ENCODE measurements at places on chromosomes 2 and 18.

GRCh38 chr2:231139796-231140195 lies 15.0 kb upstream of the HTR2B start:
- no peak for DNase-seq

DNA sequence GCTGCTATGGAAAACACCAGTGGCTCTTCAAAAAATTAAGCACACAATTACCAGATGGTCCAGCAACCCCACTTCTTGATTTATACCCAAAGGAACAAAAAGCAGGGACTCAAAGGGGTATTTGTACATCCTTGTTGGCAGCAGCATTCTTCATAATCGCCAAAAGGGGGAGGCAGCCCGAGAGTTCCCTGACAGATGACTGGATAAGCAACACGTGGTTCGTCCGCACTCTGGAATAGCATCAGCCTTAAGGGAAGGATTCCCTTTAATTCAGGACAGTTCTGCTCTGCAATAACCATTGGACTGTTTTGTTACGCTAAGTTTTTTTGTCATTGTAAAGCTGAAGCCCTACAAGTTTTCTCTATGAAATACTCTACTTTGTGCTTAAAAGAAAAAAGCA lies 76.7 kb upstream of the TWIST2 start:
- DNase-seq: no peak

DNA sequence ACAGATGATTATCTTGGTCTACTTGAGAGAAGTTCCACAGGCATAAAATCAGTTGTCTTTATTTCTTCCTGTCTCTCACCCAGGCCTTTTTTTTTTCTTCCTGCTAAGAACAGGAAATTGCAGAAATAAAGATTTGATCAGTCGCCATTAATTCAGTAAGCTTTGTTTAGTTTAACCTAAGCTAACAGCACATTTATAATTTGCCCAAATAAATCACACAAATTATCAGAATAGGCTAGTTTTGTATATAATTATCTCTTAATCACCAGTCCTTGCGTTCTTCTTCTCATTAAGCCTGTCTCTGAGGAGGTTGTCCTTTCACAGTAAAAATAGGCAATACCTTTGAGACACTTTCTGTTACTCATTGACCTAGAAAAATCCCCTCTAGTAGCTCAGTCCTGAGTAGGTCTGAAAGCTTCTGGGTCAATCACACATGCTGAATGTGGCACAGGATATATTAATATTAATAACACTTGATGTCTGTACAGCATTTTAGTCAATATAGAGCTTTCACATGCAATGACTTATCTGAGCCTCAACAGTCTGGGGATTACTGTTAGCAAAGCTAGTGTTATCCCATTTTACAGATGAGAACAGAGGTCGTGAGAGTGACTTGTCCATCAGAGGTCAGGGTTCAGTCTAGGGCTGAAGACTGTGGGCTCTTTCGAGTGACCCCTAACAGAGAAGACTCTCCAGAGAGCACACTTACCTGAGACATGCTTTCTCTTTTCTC lies 11.2 kb upstream of the STK17B start:
- no peak for DNase-seq

DNA sequence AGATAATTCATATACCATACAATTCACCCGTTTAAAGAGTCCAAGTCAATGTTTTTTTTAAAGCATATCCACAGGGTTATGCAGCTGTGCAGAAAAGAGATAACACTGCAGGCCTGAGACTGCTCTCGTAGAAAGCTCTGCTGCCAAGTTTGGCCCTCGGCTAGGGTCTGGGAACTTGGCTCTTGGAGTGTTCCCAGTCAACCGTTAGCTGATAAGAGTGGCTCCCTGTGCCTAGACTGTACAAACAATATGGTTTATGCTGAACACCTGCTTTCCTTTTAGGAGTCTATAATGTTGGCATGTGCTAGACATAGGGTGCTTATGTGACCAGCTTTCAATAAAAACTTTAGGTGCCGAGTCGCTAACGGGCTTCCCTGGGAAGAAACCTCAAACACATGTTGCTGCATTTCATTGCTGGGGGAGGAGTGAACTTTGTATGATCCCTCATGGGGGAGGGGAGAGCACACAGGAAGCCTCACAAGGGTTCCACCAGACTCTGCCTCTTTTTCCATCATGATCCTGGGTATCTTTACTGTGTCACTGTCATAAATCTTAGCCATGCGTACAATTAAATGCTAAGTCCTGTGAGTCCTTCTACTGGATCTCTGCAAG lies 34.7 kb downstream of the RFX8 start:
- DNase-seq: no peak

GRCh38 chr2:183490914-183491313 lies 366.7 kb downstream of the NUP35 start:
- DNase-seq: no peak

DNA sequence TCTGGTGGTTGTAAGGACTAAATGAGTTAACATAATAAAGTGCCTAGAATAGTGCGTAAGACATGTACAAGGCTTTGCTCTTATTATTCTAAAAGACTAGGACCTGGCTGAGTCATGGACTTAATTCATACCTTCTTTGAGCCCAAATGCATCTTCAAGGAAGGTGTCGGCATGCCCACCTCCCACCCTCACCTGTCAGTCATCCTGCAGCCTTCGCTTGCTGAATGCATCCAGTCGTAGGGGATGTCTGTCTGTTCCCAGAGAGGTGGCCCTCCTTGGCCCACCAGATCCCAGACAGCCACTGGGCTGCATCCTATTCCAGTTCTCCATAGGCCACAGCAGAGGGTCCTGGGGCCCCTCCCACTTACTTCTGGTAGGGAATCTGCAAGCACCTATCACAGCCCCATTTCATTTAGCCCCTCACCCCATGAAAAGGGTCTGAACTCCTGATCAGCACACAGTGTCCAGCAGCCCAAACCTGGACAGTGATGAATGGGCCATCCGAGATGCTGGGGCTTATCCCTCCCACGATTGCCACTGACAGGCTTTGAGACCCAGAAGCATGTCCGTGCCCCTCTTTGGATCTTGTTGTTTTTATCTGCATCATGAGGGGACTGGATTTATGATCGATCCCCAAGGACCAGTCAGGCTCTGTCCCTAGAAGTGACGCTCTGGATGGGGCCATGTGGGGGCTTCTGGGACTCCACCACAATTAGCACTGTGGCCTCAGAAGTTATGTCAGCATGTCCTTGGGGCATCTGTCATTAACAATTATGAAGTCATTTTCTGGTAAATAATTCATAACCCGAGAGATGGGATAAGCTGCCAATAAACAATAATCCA lies 101.1 kb downstream of the KLHL29 start:
- no peak for DNase-seq

- DNase-seq: no peak
Observed at GRCh38 chr2:176844461-176844860, 368.1 kb upstream of the HNRNPA3 start.

- no peak for DNase-seq
Observed at GRCh38 chr2:196229013-196229412, 57.6 kb upstream of the STK17B start.

DNA sequence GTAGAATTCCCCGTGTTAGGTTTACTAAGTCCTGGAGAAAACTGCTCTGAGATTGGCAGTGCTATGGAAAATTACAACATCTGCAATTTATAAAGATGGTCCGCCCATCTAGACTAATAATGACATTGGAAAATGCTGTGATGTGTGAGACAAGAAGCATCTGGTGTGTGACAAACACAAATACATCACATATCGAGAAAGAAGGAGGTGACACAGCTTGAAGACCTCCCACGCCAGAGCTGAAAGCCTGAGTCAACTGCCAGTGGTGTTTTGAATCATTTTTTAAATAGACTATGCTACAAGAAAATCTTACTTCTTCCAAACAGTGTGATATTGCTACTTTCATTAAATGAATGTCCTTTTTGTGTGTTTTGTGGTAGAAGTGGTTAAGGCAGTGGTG lies 8.6 kb upstream of the ANO7 start:
- no peak for DNase-seq

DNA sequence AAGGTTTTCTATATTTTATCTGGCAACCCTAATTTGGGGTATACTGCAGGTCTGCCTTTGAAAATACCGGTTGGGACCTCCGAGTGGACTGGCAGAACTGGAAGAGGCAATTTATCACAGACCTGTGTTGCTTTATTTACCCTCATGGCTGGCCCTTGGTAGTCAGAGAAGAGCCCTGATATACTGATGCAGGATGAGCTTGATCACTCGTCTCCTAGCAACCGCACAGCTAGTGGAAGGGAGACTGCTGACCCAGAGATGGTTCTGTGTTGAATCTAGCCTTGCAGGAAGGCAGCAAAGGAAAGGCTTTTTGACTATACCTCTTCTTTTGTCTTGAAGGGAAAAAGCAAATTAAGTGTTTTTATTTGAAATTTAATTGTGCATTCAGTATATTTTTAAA lies 154.7 kb downstream of the EML6 start:
- no peak for DNase-seq

GRCh38 chr2:80889009-80889408 lies 584.5 kb upstream of the LRRTM1 start:
- DNase-seq: no peak

GRCh38 chr18:26708806-26709716 lies 156.4 kb downstream of the AQP4 start:
- no peak for DNase-seq

GRCh38 chr2:177235855-177236437 lies 23.4 kb downstream of the HNRNPA3 start:
- DNase-seq: no peak

GRCh38 chr2:125169022-125169763 lies 1144.1 kb downstream of the CNTNAP5 start:
- DNase-seq: no peak

DNA sequence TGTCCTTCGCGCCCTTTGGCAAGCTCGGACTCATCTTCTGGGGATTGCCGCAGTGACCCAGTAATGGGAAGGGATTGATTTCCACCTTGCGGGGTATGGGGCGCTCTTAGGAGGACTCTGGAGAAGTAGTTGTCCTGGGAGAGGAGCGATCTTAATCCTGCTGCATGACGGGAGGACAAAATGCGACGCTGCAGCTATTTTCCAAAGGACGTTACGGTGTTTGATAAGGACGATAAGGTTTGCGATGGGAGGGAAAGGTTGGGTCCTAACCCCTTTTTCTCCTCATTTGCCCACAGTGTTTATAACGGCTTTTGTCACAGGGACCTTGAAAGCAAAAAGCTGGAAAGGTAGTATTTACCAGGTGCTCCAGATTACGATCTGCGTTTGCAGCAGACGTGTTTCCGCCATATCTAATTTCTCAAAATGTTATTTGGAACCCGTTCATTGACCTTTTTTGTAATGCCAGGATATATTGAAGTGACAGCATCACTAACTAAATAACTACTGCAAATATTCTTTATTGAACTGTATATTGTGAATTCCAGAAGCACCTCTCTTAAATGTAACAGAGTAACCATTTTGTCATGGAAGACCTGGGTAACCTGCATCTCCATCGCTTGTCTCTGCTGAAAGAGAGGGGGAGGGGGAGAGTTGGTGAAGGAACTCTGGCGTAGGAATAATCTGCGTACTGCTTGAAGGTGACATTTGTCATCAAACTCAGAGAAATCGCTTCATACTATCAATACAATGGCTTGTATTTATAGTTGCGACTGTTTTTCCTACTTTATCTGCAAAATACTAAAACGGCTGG lies 590 bp downstream of the MDH1 start:
- DNase-seq: no peak

DNA sequence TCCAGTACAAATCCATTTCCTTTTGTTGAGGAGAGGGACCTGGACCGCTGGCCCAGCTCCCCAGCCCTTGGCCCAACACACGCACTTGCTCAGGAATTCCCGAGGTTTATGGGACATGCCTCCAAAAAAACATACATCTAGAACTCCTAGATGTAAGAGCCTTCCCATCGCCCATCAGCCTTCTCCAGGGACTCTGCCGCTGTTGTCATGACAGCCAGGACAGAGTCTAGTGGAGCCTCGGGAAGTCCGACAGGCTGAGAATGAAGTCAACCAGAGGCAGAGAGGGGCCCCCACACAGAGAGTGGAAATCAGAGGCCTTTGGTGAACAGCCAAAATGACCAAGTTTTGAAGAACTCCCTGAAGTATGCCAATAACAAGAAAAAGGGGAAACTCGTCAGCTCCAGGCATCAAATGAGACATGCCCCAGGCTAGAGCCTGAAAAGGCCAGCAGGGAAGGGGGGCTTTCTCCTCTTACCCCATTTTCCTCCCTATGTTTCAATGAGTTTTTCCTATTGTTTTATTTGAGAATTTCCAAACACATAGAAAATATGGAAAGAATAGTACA lies 43.2 kb upstream of the CAB39 start:
- no peak for DNase-seq

DNA sequence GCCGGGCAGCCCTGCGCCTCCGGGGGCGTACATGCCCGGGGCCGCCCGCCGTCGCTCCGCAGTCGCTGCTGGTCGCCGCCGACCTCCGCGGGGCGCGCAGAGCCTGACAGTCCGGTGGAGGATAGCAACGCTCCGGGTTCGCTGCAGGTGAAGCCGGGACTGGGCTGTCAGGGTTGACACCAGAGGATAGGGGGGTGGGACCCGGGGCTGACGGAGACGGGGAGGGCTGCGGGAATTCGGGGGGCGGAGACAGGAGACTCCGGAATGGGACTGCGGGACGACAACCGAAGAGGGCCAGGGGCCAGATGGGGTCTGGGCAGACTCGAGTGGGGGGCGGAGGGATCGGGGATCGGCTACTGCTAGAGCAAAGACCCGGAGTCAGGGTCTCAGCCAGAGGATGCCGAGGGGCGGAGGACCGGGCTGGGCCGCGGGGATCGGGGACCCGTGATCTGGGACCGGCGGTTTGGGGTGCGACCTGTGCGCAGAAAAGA lies 403 bp downstream of the TMEM127 start:
- peak; percentile 16 for DNase-seq

Measured in stimulated activated CD4-positive, alpha-beta T cell treated with anti-CD3 and anti-CD28 coated beads, Interleukin-15, amount 100 ng/mL, for 1 hour (primary cell).